Stimulated activated CD8-positive, alpha-beta memory T cell treated with anti-CD3 and anti-CD28 coated beads, Interleukin-2, amount 100 ng/mL, for 1 hour (primary cell): ENCODE measurements at places on chromosomes 7 and 10.

DNA sequence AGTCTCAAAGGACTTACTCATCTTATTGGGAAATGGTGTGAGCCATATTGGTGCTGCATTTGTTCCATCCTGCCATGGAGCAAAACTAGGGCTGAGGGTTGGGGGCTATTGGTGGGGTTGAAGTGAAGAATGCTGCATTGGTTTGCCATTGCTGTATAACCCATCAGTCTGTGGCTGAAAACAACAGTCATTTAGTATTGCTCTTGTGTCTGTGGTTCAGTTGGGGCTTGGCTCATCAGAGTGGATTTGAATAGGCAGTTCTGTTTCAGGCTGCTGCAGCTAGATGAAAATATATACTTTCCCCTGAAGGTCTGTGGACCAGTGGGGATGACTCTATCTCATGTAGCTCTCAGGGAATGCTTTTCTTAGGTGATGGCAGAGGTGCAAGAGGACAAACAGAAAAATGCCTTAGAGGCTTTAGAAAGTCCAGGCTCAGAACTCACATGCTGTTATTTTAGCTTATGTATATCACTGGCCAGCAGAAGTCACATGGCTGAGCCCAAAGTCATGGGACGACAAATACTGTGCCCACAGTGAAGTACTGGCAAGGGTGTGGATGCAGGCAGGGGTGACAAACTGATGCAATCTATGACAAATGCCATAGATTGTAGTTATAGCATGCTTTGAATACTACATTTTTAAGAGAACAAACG, 15.2 kb upstream of the EXOC6 start:
- no peak for DNase-seq

DNA sequence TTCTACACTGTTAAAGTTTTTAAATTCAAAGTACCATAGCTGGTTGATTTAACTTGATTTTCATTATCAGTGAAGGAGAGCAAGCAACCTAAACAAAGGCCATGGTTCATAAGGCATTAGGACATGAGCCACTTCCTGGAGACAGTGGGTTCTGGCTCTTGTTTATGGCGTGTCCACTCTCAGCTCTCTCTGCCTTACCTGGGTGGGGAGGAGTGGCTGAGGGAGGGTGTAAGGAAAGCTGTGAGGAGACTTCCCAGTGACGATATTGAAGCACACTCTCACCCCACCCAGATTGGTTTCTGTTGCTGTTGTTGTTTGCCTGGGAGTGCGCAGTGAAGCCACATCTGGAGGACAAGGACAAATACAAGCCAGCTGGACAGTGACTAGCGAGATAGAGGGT, 365.3 kb upstream of the FZD8 start:
- DNase-seq = no peak

GRCh38 chr10:126564326-126564888, 106.1 kb downstream of the C10orf90 start:
- DNase-seq = no peak

DNA sequence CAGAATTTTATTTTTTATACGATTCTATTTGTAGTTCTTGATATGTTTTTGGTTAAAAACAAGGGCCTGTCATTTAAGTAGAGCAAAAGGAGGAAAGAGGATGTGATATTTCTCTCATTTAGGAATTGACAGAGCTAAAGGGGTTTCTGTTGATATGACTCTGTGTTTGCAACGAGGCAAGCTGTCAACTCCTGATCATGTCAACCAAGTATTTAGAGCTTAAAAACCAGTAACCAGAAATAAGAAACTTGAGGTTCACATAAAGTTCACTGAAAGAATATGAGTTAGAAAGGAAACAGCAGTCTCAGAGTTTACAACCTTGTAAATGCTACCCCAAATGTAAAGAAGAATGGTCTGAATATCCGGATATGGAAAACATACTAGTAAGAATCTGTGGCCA, 434.2 kb downstream of the PARD3 start:
- DNase-seq = no peak

- DNase-seq = no peak
These were observed 10.4 kb downstream of the NFE2L3 start for GRCh38 chr7:26162431-26162830.

DNA sequence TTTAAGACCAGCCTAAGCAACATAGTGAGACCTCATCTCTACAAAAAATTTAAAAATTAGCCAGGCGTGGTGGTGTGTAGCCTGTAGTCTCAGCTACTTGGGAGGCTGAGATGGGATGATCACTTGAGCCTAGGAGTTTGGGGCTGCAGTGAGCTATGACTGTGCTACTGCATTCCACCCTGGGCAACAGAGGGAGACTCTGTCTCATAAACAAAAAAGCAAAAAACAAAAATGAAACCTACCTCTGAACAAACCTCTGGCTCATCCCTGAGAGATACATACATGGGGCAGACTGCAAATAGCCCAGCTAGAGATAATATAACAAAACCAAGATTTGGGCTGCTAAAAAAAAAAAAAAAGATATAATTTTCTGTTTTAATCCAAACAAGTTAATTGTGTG, 19.5 kb downstream of the C10orf67 start:
- DNase-seq = no peak

DNA sequence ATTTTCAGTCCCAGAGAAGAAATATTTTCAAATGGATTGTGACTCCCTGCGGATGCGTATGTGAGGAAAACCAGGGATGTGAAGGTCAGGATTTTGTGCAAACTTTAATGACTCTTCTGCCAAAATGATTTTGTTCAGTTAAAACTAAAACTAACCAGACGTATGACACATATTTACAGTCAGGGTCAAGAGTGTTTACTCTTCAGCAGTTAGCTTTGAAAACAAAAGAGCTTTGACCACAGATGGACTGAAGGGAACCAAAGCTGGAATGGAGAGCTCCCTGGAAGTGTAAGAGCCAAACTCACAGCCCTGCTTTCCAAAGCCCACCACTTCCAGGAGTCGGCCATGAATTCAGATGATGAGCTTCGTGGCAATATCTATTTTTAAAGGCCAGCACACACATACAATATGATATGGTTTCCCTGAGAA, 15.5 kb downstream of the SVIL start:
- DNase-seq = no peak

- no peak for DNase-seq
These were observed 580.0 kb downstream of the XPNPEP1 start for GRCh38 chr10:109343293-109343692.

- no peak for DNase-seq
These were observed 248.8 kb downstream of the CELF2 start for GRCh38 chr10:11266426-11266825.
